ENCODE measurements at places on chromosomes 7 and 10. TPM values are rescaled to one million over a fixed set of nuclear protein-coding genes. Genes with fewer than 3 reads are reported as not detected.

DNA sequence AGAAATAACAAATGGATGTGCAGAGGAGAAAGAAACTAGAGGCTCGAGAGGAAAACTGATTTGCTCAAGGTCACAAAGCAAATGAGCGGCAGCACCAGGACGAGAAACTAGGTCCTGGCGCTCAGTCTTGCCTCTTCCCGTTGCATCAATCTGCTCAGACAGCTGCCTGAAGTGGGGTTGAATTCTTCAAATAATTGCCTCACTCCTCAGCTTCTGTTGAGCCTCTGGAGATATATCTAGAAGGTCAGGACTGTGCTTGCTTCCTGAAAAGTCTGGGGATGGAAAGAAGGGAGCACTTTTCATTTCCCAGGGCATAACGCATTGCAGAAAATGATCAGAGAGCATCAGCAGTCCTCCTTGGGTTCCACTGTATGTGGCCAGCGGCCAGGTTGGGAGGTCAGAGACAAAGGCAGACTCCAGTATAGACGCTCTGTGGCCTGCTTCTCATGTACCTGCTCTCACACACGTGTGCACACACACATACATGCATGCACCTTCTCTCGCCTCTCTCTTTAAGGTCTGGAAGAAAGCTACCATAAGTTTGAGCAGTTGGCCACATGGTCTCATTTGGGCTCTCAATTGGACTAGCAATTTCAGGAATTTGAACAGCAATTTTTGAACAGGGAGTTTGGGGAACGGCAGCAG lies 83.7 kb upstream of the DUSP5 start:
- no peak for DNase-seq

SFRP5 gene
- total RNA-seq, result not detected

DNA sequence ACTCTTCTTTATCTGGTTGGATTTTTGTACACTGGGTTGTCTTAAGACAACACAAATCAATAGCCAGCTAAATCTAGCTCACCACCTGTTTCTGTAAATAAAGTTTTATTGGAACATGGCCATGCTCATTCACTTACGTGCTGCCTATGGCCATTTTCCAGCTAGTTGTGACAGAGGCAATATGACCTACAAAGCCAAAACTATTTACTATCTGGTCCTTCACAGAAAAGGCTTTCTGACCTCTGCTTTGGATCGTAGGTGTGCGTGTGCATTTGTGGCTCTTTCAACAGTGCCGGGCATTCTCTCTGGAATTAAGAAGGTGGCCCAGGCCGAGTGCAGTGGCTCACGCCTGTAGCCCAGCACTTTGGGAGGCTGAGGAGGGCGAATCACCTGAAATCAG lies 45.5 kb downstream of the NRAP start:
- no peak for DNase-seq

- no peak for DNase-seq
Observed at GRCh38 chr10:44965651-44966097, 6.1 kb downstream of the RASSF4 start.

DNA sequence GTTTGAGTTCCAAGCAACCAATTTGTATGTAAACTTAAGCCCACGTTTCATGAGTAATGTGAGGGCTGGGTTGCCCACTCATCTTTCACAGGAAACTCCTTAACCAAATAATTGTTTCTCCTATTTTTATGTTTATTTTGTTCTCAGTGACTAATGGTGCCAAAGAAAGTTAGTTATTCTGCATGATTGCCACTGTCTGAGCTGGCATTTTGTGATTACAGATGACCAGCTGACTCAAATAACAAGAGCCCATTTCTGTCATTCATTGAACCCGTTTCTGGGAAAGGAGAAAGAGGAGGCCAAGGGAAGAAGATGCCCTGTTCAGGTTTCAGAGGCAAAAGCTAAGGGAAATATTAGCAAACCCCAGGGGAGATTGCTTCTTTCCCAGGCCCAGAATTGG lies 186.9 kb upstream of the MYO3A start:
- DNase-seq, result no peak

DNA sequence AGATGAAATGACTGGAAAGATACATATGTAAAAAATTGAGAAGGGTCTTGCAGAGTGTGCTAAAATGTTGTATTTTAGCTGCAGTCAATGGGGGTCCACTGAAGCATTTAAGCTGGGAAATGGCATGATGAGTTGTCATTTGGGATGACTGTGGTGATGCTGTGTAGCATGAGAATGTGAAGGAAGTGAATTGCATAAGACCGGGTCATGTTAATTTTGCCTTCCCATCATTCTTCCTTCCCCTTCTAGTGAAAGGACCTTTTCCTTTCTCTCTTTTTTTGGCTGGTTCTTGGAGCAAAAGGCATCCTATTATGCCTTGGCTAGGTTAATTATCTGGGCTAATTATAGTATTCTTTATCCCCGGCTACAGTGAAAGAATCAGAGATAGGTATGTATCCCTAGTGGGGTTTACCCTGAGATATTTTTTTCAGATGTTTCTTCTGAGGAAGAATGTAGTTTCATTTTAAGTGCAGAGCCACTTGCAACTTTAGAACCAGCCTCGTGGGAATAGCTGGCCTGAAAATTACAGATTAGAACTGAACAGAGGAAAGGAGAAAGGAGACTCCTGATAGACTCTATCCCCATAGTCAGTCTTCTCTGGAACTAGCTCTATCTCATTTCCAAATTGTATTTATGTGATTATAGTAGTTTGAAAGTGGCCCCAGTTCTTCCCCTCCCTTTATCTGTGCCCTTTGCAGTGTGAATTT lies 93.6 kb downstream of the HGF start:
- no peak for DNase-seq

- DNase-seq, result no peak
Observed at GRCh38 chr7:150723467-150723866, 7.1 kb downstream of the GIMAP1 start.

GRCh38 chr10:12785415-12785831 lies 216.1 kb downstream of the CCDC3 start:
- DNase-seq, result no peak

DNA sequence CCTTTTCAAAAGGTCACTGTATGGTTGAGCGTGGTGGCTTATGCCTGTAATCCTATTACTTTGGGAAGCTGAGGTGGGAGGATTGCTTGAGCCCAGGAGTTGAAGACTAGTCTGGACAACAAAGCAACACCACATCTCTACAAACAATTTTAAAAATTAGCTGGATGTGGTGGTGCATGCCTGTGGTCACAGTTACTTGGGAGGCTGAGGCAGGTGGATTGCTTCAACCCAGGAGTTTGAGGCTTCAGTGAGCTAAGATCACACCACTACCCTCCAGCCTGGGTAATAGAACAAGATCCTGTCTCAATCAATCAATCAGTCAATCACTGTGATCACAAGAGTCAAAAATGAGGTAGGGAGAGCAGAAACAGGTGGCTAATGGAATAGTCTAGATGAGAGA lies 97.0 kb downstream of the SUGCT start:
- DNase-seq, result no peak

- DNase-seq, result no peak
Observed at GRCh38 chr10:47158116-47159071, 141.6 kb upstream of the GDF10 start.

MYO1G gene
- total RNA-seq, result 154 TPM

- no peak for DNase-seq
Observed at GRCh38 chr10:7487528-7487927, 76.7 kb upstream of the SFMBT2 start.

DNA sequence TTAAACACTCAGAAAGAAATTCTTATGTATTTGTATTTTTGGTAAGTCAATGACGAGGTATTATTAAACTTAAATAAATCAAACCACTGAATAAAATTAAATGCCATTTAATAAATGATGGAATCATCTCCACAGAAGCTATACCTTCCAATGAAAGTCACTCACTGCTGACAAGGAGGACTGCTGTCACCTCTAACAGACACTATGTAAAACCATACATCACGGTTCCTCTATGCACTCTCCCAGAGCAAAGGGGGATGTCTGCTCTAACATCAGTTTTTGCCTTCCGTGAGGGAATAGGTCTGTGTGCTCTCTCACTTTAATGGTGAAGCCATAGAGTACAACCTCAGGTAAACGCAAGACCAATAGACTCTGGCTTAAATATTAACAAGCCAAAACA lies 99.7 kb upstream of the DDC start:
- no peak for DNase-seq

FGFBP3 gene
- total RNA-seq, result 1.8 TPM

GRCh38 chr10:98967601-98968000 lies 268.1 kb downstream of the HPSE2 start:
- no peak for DNase-seq

DNA sequence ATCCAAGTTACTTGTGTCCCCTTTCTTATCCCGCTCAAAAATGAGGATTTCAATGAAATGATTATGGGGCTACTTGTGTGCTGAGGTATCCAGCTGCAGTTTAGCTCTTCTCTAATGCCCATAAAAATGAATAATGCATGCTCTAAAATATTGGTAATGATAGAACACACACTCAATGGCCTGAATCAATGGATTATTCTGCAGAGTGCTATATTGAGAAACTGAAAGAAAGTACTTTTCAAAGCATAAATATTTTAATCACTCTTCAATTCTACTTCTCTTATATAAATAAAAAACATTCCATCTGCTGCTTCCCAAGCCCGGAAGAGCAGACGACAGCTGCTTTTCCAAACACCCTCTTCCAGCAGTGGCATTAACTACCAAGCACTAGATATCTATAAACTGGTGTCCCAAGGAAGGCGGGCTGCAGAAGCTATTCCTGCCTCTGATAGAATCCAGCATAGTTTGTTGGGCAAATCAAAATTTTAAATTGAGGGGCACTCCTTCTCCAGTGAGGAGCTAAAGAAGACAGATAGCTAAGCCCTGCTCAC lies 284.9 kb upstream of the AOAH start:
- no peak for DNase-seq

TYW1B gene
- 7.2 TPM for total RNA-seq

DNA sequence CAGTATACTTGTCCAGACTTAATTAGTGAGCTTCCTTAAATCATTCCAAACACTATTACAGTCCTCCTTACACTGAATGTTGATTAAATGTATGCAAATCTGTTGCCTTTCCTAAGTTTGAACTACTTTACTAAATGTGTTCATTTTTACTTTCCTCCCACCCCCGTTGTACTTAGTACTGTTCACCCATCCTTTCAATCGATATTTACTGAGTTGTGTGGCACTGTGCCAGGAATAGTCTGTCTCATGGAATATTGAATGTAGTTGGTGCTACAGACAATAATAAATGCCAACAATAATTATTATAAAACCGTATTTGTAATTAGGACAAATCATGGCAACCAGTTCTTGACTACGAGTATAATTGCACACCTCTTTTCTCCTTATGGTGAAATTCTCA lies 335.7 kb downstream of the GPR37 start:
- DNase-seq, result no peak

- DNase-seq, result no peak
Observed at GRCh38 chr7:116089293-116089692, 58.7 kb upstream of the TFEC start.

- no peak for DNase-seq
Observed at GRCh38 chr7:55962014-55962413, 2.4 kb upstream of the NIPSNAP2 start.

DNA sequence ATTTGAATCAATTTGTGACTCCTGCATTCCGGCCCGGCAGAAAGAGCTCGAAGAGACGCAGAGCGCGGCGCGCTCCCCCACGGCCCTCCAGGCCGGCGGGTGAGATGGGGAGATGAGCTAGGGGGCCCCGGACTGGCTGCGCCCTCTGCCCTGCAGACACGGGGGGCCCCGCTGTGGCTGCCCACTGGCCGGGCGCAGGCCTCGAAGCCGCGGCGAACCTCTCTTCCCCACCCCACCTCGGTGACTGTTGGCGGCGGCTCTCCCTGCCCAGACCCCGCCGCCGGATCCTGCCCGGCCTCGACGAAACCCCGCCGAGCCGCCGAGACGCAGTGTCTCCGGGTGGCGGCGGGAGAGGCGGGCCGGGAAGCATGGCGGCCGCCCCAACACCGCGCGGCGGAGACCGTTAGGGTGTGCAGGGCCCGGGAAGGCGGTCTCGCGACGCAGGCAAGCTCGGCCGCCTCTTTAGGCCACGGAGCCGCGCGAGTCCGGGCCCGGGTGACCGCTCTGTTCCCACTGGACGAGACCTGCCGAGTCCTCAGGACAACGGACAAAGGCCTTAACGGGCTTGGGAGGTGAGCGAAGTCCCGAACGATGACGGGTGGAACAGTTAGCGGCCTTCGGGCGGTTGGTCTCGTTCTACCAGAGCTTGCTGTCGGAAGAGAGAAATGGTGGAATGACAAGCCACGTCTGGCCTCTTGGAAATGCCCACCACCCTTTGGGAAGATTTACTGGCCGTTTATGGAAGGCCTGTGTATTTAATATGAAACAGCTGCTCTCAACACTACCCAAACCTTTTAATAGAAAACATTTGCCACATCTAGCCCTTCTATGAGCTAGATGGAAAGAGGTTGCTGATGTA lies 24.3 kb downstream of the NUP42 start:
- DNase-seq, result no peak

SEM1 gene
- total RNA-seq, result 32.3 TPM

DNA sequence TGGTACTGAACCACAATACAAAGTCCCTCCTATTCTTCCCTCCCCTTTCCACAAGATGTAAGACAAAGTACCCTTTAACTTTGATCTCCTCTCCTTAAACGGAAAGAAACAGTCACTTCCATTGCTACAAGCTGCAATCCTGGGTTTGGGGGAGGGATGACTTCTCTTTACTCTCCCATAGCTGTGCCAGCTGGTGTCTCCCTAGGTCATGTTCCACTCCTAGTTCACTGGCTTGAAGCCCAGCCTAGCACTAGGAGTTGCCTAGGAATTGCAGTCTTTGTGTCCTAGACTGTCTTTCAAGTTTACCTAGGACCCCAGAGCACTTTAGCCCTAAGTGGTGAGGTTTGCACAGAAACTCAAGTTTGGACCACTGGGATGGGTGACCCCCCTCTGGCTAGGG lies 311.1 kb downstream of the HPSE2 start:
- no peak for DNase-seq

AMZ1 gene
- 5.9 TPM for total RNA-seq

DNA sequence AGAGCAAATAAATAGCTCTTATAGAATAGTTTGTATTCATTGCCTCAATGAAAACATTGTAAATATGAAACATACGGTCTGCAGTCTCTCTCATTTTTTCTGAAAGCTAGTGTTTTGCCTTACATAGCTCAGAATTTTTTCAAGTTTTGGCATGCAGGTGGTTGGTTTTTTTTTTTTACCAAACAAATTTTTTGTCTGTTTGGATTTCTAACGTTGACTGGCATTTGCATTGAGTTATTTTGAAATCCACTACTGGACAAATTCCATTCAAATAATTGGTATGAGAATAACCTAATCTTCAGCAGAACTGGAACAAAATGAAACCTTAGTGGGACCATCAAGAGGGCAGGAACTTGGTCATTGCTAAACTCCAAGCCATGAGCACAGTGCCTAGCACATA lies 107.6 kb upstream of the SAMD8 start:
- no peak for DNase-seq

All from activated B cell treated with CpG ODN at 0.5 μM for 24 hours (primary cell).